NCI-H526 (cell line): ENCODE measurements at places on chromosomes 12 and 14.
A peak's percentile ranks its signal among the peaks of the same experiment; 100 is the strongest.

- no peak for DNase-seq
Measured at GRCh38 chr12:49984476-49985359, 12.0 kb downstream of the AQP6 start.

- peak; percentile 93 for DNase-seq
Measured at GRCh38 chr12:49088150-49088931, 6.3 kb downstream of the DHH start.

DNA sequence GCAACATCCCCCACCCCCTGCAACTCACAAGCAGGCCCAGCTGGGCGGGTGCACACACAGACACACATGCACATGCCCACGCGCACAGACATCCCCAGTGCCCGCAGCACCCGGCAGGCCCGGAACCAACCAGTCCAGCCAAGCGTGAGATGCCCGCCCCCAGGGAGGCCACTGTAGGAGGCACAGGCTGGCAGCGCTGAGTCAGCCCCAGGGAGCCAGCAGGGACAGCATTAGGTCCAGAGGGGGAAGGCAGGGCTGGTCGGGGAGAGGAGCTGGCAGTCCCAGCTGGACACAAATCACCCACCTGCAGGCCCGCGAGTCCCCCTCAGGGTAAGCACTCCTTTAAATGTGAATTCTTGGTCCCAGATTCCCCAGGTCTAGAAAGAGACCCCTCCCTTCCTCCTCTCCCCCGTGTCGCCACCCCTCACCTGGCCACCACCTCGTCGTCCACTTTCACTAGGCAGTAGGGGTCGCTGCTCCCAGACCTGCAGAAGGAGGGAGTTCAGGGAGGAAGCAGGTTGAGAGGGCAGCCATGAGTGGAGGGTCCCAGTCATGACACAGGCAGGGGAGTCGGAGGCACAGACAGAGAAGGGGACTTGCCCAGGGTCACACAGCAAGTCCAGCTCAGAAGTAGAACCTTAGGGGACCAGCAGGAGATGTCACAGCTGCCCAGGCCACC is 5.0 kb downstream of the RASAL1 start:
- no peak for DNase-seq

DNA sequence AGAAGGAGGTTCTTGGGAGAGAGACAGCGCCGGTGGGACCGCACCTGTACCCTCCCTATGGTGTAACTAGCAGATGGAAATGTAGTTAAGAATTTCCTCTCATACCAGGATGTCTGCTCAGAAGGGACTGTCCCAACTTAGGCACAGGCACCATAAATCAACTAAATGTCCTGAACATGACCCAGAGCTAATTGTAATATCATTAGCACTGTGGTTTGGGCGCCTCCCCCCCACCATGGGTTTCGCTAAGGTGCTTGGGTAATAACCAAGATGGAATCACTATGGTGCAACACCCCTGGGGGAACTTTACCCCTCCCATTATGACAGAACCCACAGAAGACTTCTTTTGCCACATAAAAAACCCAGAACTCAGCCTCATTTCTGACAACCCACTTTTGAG is 15.9 kb downstream of the ZNF641 start:
- DNase-seq: no peak

DNA sequence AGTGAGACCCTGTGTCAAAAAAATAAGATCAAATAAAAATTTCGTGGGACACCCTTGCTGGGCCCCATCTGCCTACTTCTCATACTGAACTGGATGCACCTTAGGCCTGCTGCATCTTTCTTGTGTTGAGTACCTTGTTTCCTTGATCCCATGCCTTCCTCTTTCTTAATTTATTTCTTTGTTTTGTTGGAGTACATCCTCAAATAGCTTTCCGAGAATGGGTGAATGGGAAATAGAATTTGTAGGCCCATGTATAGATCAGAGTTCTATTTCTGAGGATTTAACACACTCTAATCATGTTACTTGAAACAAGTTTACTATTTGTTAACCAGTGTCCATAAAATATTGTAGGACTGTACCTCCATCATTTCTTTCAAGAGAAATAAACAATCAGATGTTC is 23.6 kb downstream of the KCNMB4 start:
- DNase-seq: no peak

DNA sequence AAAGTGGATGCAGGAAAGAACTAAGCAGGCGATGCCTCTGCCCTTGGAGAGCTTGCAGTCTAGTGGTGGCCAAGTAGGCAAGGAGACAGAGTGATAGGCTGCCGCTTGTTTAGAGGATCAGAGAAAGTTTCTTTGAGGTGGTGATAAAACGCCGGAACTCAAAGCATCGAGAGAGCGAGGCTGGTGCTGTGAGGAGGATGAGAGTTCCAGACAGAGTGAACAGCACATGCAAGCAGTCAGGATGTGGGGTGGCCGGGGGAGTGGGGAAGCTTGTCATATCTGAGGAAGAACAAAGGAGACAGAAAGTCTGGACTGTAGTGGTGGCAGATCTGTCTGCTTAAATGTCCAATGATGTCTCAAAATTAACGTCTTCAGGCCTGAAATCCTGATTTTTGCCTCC is 319.7 kb downstream of the SNAPC1 start:
- DNase-seq: no peak

- no peak for DNase-seq
Measured at GRCh38 chr12:77120156-77121085, 55.1 kb upstream of the E2F7 start.
